Thoracic aorta (tissue), 2 donors: ENCODE measurements at places on chromosomes 7 and 10.

DNA sequence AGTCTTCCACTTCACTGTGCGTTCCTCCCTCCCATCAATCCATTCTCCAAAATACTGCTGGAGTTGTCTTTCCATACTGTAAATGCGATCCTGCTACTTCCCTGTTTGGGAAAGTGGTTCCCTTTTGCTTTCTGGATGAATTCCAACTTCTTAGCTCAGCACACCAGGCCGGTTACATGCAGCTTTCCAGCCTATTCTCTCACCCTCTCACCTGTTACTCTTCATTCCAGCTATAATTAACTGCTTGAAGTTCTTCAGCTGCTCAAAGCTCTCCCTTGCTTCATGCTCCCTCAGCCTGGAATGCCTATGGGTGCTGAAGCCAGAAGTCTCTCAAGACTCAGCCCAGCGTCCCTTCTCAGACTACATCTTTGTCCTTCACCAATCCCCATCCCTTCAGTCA is 6.0 kb upstream of the ZNRF2 start:
- no peak for DNase-seq

DNA sequence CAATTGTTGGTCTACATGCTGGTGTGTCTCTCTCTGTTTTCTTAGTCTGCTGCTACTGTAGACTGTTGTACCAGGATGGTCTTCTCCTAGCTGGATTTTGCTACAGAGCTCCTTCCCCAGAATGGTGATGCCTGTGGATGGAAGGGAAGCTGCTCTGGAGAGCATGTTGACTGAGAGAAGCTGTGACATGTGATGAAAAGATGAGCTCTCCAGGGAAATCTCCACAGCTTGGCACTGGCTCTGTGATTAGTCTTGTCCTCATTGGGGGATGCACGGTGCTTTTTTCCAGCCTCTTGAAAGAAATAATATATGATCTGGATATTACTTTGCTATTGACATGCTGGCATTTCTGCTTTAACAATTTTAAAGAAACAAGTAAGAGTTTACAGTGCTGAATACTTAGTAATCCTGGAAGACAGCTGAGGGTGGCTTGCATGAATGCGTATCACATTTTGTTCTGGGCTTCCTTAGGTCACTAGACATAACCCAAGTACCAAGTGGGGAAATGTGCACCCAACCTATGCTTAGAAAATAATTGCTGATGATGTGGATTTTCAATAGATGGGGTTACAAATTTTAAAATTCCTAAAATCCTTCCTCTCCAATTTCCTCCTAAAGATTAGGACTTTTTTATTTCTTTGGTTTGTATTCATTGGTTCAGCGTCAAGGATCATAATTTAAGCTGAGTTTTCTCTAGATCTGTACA is 849.7 kb downstream of the KCNMA1 start:
- DNase-seq = no peak

GRCh38 chr10:15856328-15857015 is 3.8 kb downstream of the MINDY3 start:
- no peak for DNase-seq

DNA sequence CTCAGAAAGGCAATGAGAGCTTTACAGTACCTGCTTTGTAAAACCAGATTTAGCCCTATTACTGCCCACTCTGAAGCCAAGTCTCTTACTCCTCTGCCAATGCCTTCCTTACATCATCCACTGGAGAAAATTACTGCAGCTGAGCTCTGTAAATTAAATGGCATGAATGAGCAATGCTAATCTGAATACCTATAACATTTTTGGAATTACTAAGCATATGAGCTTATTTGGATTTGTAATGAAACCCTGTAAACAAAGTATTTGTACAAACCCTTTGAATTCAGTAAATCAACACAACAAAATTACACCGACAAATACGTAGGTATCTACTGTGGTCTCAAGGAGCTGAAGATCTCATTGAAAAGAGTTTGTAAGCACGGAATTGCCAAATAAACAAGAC is 12.1 kb upstream of the CCNY start:
- no peak for DNase-seq

- no peak for DNase-seq
Measured at GRCh38 chr7:1144269-1144771, 15.7 kb downstream of the ZFAND2A start.
